HAP-1 (cell line): ENCODE measurements at places on chromosomes 11 and 22.

- no peak for DNase-seq
Observed at GRCh38 chr11:30326114-30326778, 3.3 kb downstream of the ARL14EP start.

GRCh38 chr11:61581030-61581928 is at the start of gene SYT7:
TSS of gene SYT7 (minus strand) at chr11:61581076. CDS start at chr11:61580820, 256 bp downstream.
- peak; percentile 71 for DNase-seq

- no peak for DNase-seq
Observed at GRCh38 chr22:39431821-39432251, 25.0 kb upstream of the MGAT3 start.

DNA sequence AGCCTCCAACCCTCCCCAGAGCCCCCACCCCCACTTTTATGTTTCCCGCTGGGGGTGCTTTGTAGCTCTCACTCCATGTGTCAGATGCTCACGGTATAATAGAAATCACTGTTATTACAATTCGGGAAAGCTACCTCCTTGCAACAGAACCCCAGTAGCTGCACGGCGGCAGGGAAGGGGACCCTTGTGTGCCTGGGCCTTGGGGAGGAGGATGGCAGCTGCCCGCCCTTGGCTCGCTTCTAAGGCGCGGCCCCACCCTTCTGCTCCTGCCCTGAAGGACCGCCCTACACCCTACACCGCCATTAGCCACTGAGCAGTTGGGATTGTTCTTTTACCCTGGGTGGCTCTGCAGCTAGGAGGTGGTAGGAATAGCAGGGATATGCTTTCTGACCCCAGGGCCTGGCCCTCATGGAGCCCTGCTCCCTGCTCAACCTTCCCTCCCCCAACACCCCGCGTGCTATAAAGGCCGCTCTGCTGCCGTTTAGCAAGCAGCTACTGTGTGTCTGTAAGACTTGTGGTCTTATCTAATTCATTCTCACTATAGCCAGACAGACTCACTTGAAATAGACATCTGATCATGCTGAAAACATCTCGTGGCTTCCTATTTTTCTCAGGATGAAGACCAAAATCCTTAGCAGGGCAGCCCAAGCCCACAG is 219.7 kb downstream of the CEP164 start:
- peak; percentile 27 for DNase-seq

DNA sequence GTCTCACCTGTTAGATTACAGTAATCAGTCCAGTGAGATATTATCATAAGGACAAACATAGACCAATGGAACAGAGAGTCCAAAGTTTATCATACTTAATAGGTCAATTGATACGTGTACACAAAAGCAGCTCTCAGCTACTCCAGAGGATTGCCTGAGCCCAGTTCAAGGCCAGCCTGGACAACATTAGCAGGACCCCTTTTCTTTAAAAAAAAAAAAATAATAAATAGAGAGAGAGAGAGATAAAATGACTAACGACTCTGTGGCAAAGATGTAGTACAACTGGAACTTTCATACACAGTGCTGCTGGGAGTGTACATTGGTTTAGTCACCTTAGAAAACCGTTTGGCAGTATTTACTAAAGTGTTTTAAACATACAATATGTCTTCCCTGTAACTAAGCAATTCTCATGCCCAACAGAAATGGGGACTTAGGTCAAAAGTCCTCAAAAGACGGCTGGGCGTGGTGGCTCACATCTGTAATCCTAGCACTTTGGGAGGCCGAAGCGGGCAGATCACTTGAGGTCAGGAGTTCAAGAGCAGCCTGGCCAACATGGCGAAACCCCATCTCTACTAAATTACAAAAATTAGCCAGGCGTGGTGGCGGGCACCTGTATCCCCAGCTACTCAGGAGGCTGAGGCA is 10.6 kb downstream of the SNX32 start:
- DNase-seq = no peak

- no peak for DNase-seq
Observed at GRCh38 chr22:24083361-24083760, 72.3 kb downstream of the CABIN1 start.

- DNase-seq = no peak
Observed at GRCh38 chr11:14290422-14290821, 68.6 kb downstream of the RRAS2 start.

- DNase-seq = no peak
Observed at GRCh38 chr11:57341250-57341808, 3.2 kb downstream of the P2RX3 start.

- DNase-seq = no peak
Observed at GRCh38 chr11:14081581-14082231, 119.2 kb downstream of the SPON1 start.

DNA sequence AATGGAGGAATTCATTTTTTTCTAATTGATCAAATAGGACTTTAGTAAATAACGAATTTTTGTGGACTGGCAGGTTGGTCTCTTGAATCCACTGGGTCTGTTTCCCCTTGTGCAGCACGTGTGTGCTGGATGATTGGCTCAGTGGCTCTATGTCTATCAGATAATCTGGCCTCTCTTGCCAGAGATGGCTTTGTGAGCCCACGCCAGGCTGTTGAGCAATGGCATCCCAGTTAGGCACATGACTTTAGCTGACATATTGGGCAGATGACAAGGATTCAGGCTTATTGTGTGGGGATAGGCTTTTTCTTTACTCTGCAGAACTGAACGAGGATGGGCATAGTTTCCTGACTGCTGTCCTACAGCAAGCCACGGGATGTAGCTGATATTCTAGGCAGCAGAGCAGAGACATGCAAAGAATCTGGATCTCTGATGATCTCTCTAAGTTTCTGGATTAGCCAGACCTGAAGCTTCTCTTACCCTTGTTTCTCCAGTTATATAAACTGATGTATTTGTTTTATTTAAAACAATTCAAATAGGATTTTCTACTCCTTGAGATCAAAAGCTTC is 144.9 kb downstream of the ARHGAP42 start:
- DNase-seq = no peak

DNA sequence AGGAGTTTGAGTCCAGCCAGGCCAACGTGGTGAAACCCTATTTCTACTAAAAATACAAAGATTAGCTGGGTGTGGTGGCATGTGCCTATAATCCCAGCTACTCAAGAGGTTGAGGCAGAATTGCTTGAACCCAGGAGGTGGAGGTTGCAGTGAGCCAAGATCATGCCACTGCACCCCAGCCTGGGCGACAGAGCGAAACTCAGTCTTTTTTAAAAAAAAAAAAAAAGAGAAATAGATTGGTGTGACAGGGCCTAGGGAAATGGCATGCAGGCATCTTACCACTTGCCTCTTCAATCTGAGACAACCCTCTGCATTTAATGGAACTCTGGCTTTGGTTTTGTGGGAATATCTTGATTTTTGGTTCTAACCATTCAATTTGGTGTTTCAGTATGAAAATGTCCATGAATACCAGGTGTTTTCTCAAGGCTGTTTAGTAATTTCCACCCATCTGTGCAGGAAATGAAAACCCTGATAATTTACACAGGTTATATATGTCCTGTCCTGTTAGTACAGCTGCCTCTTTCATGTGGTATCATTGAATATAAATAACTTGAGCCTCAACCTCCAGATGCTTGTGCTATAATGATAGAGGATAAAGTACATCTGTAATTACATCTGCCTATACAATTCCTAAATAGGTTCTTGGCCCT is 8.4 kb downstream of the XBP1 start:
- no peak for DNase-seq

- DNase-seq = no peak
Observed at GRCh38 chr11:131823772-131824171, 453.4 kb downstream of the NTM start.

GRCh38 chr22:47049078-47049624 is 286.7 kb downstream of the TBC1D22A start:
- DNase-seq = no peak

- no peak for DNase-seq
Observed at GRCh38 chr11:130847517-130847916, 68.8 kb downstream of the SNX19 start.

- DNase-seq = no peak
Observed at GRCh38 chr11:80031014-80031600, 590.3 kb upstream of the TENM4 start.

- DNase-seq = peak; percentile 77
Observed at GRCh38 chr11:28049338-28050216, 58.4 kb downstream of the KIF18A start.

GRCh38 chr11:808427-809286 is 1.1 kb upstream of the RPLP2 start:
- DNase-seq = no peak

DNA sequence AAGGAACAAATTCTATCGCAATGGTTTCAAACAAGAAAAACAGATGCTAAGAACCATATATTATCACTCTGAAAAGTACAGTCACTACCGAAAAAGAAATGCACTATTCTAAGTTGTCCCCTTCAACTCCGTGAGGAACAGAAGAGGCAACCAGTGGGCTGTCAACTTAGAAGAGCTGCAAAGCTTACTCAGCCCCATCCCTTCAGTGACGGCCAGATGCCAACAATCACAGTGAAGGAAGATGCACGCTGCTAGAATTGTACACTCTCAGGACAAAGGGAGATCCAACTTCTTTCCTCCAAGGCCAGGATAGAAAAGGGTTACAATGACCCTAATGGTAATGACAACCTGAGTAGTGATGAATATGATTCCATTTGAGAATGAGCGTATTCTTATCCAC is 38.5 kb upstream of the CHKA start:
- DNase-seq = no peak

DNA sequence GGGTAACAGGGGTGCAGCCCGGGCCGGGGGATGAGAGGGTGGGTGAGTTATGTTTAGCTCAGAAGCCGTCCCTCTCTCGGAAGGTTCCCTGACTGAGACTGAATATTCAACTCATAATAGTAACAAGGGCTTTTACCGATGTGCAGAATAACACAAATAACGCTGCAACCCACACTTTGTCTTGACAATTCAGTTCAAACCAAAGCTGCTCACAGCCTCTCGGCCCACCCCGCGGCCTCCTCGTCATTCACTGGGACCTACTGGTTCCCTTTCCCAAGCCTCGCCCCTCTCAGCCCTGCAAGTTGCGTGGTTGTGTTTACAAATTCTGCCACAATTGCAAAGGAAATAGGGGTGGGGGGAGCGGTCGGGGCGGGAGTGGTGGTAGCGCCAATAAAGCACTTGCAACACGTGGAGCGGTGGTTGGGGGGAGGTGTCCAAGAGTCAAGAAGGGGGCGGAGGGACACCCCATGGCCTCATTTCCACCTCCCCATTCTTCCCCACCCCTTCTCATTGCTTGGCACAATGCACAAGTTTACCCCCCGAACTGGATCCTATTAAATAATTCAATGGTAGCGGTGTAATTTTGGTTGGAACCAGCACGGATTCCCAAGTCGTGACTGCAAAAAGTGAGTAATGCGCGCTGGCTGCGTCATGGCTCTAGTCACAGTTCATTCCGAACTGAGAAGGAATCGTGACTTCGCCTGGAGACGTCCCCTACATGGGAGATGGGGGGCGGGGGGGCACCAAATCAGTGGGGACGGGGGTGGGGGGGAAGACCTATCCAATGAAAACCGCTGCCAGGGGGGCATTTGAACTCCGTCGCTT is 102.0 kb upstream of the HSD17B12 start:
- DNase-seq = no peak

- no peak for DNase-seq
Observed at GRCh38 chr11:128346804-128347203, 240.6 kb downstream of the ETS1 start.

GRCh38 chr22:49006207-49007012 is 821.3 kb downstream of the BRD1 start:
- DNase-seq = peak; percentile 4

DNA sequence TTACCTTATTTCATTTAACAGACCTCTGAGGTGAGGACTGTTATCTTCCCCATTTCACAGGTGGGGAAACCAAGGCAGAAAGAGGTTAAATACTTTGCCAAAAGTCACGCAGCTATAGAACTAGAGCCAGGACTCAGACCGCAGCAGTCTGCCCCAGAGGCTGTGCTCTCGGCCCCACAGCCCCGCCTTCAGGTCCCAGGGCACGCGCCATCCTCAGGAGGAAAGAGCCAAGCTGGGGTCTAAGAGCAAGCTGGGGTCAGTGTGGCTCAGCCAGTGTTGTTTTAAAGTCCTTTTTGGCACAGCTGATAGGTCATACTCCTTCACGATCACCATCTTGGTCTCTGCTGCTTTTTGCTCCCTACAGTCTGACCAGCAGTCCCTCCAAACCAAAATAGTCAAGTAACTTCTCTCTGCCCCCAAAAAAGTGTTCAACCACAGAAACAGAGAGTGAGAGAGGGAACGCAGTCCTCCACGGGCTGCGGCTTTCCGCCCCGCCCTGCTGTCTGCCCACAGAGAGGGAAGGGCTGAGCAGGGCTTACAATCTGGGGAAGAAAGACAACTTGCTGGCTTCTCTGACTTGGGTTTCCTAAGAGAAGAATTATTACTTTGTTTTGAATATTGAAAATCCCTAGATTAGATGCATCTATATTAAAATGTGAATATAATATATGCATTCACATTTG is 137.2 kb upstream of the OPCML start:
- no peak for DNase-seq

GRCh38 chr22:46009730-46010129 is 32.8 kb upstream of the WNT7B start:
- DNase-seq = no peak

- DNase-seq = no peak
Observed at GRCh38 chr11:11968511-11969280, 39.7 kb downstream of the DKK3 start.

DNA sequence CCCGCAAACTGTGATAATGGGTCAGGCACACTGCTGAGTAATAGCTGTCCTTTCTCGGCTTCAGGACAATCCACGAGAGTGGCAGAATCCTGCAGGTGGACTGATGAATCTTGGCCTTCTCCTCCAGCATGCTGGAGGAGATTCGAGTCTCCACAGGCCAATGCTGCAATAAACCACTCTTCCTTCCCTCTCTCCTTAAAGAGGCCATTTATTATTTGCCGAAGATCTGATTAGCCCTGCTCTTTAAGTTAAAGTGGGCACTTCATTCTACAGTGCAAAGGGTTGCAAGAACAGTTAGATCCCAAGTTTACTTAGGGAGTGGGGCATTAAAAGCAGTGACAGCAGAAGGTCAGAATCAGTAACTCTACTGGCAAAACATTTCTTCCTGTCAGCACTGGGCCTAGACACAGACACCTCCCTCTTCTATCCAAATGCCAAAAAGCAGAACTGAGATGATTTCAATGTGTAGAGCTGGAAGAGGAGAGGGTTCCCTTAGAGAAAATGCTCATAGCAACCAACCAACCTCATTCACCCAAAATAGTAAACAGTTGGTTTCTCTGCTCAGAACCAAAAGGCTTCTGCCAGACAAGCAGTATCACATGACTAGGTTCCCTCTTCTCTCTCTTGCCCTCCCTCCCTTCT is 121.7 kb downstream of the SGSM3 start:
- DNase-seq = no peak

DNA sequence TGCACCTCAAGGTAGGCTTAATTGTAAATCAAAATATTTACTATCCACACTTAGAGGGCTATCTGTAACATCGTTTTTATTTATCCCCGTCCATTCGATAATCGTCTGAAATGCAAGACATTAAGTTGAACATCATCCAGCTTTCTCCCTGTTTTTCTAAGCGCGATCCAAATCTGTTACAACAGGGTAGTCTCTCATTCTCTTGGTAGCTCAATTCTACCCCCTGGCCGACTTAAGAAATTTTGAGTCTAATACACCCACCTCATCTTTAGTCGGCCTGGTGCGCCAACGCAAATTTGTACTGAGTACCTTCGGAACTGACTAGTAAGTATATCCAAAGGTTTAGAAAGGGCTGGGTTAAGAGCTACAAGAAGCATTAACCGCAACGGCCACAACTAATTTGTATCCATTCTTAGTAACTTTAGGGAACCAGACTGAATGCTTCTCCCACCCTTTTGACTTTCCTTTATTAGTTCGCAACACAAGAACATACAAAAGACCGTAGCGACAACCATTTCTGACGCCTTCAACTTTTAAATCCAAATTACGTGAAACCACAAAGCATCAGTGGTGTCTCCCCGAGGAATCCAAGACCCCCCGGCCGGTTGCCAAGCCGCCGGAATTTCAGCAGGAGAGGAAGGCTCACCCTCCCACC is 1.0 kb upstream of the ZNF143 start:
- DNase-seq = peak; percentile 35
